ENCODE measurements at places on chromosomes 1 and 21.

GRCh38 chr1:66381621-66382275, 152.2 kb upstream of the SGIP1 start:
- H3K36me3 ChIP-seq: no peaks in the 10 kb centered on the region
- H3K27me3 ChIP-seq: no peaks in the 10 kb centered on the region
- H3K4me1 ChIP-seq: no peaks in the 10 kb centered on the region
- no peak overlapping the region for H3K4me3 ChIP-seq

GRCh38 chr1:228941666-228942065, 206.4 kb downstream of the RHOU start:
- no peak overlapping the region for H3K4me3 ChIP-seq
- DNase-seq: no peak
- no peaks in the 10 kb centered on the region for H3K36me3 ChIP-seq
- H3K27ac ChIP-seq: no peak overlapping the region

- no peak for DNase-seq
- no peak overlapping the region for H3K27ac ChIP-seq
- no peaks in the 10 kb centered on the region for H3K27me3 ChIP-seq
- H3K36me3 ChIP-seq: no peaks in the 10 kb centered on the region
- H3K4me1 ChIP-seq: no peaks in the 10 kb centered on the region
- no peak overlapping the region for H3K4me3 ChIP-seq
These were observed 92.8 kb upstream of the DMRTA2 start for GRCh38 chr1:50516056-50516455.

DNA sequence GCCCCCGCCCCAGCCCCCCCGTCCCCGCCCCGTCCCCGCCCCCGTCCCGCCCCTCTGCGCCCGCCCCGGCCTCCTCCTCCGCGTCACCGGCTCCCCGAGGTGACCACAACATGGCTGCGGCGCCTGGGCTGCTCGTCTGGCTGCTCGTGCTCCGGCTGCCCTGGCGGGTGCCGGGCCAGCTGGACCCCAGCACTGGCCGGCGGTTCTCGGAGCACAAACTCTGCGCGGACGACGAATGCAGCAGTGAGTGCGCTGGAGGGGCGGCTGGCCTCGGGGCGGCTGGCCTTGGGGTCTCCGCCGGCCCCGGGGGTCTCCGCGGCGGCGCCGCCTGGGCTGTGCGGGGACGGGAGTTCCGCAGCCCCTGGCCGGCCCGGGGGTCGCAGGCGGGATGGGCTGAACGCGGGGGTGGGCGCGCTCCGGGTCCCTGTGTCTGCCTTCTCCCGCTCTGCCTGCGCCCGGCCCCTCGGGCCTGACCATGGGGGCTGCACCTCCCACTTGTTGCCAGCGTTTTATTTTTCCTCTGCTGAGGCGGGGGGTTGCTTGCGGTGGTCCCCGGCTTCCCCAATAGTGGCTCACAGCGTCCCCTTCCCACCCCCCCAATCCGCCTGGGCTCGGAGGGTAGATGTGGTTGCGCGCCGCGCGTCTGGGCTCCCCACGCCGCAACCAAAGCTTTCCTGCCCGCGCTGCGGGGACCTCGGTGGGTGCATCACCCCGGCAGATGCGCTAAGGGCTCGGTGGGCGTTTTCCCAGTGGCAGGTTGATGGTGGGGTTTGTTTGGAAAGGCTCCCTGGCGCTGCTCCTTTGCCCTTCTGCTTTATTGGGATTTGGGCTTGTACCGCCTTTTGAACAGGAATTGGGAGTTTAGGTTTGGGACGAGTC, at the start of gene MIA3:
Gene MIA3, plus strand, starts transcription at position 97 of the 879 bp plus-strand sequence. Its CDS starts 14 bp downstream, at position 111.
- peak; percentile 70 for DNase-seq
- peak within 1 kb of the TSS; percentile 44 for H3K27ac ChIP-seq
- peaks cover 20% of the 10 kb centered on the region for H3K36me3 ChIP-seq
- H3K27me3 ChIP-seq: no peaks in the 10 kb centered on the region

GRCh38 chr1:202576816-202577215, 133.4 kb downstream of the SYT2 start:
- no peak overlapping the region for H3K27ac ChIP-seq
- no peak for DNase-seq
- H3K27me3 ChIP-seq: no peaks in the 10 kb centered on the region
